ENCODE measurements at places on chromosomes 6 and 20.

- DNase-seq, result no peak
These were observed 159.2 kb upstream of the ARID1B start for GRCh38 chr6:156617941-156618340.

DNA sequence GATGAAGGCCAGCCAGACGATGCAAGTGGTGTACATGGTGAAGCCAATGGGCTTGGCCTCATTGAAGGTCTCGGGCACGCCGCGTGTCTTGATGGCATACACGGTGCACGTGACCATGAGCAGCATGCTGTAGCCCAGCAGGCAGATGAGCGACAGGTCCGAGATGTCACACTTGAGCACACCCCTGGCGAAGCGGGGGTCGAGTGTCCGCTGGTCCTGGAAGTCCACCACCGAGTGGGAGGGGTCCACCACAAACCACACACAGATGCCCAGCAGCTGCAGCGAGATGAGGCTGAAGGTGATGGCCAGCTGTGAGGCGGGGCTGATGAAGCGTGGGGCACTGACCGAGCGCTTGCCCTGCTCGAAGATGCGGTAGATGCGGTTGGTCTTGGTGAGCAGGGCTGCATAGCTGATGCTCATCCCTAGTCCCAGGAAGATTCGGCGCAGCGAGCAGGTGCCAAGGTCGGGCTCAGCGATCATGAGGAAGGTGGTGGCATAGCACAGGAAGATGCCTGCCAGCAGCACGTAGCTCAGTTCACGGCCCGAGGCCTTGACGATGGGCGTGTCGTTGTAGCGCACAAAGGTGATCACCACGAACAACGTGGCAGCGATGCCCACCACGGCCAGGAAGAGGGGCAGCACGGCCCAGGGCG lies 110.1 kb downstream of the GRM4 start:
- no peak for DNase-seq

GRCh38 chr20:43915211-43916072 lies 790 bp downstream of the TOX2 start:
- DNase-seq, result no peak

DNA sequence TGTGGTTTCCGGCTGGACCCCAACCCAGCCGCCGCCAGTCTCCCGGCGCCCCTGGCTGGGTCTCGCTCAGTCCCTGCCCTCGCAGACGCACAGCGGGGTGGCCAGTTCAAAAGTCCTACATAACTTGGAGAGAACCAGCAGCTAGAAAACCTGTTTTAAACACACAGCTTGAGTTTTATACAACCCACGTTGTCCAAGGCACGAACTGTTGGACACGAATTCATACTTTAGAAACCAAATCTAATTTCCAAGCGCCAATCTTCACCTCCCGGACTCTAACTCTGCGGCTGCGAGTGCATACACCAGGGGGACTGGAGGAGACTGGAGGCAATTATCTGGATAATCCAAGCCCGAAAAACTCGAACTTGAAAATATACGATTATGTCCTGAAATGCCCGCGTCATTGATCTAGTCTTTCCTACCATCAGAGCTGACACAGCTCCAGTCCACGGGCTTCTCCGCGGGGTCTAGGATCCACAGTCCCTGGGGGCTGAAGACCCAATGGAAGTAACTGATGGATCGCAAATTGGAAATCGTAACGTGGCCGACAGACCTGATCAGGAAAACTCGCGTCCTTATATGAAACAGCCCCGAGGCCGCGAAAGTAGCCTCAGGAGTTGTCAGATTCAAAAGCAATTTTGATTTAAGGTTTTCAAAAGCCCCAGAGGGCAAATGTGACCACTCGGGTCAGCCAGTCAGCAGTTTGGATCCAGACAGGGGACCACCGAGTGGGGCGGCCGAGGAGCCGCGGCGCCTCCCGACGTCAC lies 843 bp upstream of the HEY2 start:
- no peak for DNase-seq

GRCh38 chr20:7989379-7989778 lies 30.2 kb downstream of the TMX4 start:
- DNase-seq, result no peak

DNA sequence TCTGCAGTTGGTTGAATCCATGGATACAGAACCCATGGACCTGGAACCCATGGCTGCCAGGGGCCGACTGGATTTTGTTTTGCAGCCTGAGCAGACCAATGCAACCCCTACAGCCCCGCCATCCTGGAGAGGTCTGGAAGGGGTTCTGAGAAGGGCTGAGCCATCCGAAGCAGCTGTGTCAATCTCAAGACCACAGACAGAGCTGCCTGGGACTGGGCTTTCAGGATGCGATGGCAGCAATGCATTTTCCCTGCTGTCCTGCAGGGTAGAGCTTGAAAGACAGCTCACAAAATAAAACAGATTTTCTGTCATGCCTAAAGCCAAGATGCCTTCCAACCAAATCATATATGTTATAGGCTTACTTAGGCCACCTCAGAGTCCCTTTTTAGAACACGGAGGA lies 125.8 kb upstream of the NXT1 start:
- DNase-seq, result no peak

DNA sequence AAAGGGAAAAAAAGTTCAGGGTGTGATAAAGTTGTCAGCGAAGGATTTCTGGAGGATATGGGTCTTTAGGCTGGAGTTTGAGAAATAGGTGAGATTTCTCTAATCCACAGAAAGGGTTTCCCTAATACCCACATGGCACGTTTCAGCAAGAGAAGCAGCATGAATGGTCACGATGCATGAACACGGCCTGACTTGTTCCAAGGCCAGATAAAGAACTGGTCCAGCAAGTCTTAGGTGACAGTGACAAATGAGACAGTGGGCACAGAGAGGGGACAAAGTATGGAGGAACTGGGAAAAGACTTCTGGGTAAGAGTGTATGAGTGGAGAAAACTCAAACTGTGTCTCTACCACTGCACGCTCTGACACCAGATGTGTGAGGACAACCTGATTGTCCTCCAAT lies 262.0 kb upstream of the FOXQ1 start:
- no peak for DNase-seq

GRCh38 chr20:43726811-43727338 lies at the start of gene GTSF1L:
TSS of gene GTSF1L (minus strand) at chr20:43727002. CDS start at chr20:43726694, 308 bp downstream.
- no peak for DNase-seq

DNA sequence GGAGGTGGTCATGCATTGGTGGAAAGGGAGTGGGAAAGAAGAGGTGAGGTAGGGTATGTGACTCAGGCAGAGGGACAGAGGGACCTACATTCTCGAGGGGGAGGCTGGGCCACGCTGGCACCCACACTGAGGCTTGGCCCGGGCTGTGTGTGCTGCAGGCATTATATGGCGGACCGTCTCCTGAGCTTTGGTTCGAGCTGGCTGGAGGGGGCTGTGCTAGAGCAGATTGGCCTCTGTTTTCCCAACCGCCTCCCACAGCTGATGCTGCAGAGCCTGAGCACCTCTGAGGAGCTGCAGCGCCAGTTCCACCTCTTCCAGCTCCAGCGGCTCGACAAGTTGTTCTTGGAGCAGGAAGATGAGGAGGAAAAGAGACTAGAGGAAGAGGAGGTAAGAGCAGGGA lies 23.4 kb downstream of the DNPH1 start:
- no peak for DNase-seq

- no peak for DNase-seq
These were observed 81.4 kb downstream of the ANKS1A start for GRCh38 chr6:34970488-34970887.

All from GOT3 (cell line).